ENCODE measurements at places on chromosomes 3 and 15.

GRCh38 chr3:49015765-49016164, 2.6 kb downstream of the DALRD3 start:
- DNase-seq, result no peak

- no peak for DNase-seq
Observed at GRCh38 chr3:156291272-156292123, 171.1 kb downstream of the KCNAB1 start.

GRCh38 chr3:76765511-76765910, 274.4 kb upstream of the ROBO2 start:
- DNase-seq, result peak; percentile 26

GRCh38 chr3:170962411-170962810, 54.0 kb upstream of the EIF5A2 start:
- DNase-seq, result no peak

- DNase-seq, result no peak
Observed at GRCh38 chr15:45666119-45666875, 31.5 kb downstream of the SQOR start.

- DNase-seq, result no peak
Observed at GRCh38 chr3:111012388-111013248, 59.0 kb upstream of the NECTIN3 start.

DNA sequence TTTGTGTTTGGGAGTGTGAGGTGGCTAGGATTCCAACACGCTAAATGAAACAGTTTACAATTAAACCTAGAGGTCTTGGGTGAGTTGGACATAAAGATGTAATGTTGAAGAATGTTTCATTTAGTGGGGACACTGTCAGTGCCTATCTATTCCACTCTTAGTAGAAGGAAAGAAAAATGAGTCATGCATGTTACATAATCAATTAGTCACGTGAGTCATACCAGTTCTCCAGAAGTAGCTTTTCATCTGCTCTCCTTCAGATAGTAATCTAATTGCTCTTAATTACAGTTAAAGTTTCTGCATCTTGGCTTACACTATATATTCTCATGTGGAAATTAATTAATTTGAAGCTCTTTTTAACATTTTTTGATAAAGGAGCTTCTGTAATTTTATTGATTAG, 115.7 kb upstream of the P2RY1 start:
- no peak for DNase-seq

- DNase-seq, result no peak
Observed at GRCh38 chr15:44798826-44799225, 62.5 kb downstream of the TRIM69 start.

DNA sequence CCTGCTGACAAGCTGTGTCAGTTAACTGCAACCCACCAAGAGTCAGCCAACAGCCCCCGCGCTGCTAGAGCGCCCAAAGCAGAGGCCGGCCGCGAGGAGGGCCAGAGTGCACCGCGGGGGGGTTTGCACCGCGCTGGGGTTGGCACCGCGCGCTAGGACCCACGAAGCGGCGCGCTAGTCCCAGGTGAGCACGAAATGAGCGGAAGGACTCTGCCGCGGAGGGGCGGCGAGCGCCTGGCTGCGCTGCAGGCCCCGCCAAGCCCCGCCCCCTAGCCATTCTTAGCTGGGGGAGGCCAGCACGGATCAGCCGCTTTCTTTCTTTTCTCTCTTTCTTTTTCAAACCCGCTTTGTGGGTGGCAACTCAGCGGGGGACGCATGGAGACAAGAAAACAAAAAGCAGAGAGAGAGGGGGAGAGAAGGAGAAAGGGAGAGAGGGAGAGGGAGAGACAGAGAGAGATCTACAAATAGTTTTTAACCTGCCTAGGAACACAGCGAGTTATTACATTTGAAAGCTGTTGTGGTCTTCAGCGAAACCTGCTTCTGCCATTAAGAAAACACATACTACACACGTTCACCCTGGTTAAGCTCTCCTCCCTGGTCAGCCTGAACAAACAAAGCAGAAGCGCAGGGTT, 6.9 kb upstream of the FOXB1 start:
- peak; percentile 16 for DNase-seq
